Stimulated activated naive CD4-positive, alpha-beta T cell (primary cell): ENCODE measurements at places on chromosomes 5 and 9.

- DNase-seq: no peak
These were observed 43.6 kb upstream of the C5orf46 start for GRCh38 chr5:147949711-147950573.

DNA sequence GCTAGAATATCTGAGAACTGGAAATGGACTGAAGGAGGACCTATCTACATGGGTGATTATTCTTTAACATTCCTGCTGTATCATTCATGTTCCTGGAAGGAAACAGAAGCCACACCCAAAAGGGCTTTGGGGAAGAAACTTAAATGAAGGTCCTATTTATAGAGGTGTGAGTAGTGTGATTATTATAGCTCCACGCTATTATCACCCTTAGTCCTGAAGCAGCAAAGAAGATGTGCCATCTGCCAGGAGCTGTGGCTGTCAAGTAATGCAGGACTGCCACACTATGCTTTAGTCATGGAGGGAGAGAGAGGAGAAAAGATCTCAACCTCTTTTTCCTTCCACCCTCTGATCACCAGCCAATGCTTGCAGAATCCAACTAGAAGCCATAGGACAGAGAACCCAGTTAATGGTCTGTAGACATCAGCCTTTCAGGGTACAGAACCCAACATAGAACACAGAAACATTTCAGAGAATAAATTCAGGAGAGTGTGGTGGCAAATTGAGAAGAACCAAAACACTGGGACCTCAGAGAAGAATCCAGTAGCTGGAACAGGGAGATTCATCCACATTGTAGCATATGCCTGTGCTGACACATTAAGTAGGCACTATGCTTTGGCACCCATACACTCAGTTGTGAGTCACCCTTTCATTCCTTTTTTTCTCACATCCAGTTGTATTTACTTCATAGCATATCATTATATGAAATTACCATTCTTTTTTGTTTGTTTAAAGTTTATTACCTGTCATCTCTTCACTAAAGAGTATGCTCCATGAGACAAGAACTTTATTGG is 21.0 kb upstream of the RNF180 start:
- DNase-seq: no peak

- DNase-seq: no peak
These were observed 186.3 kb upstream of the EGFLAM start for GRCh38 chr5:38071831-38072694.

DNA sequence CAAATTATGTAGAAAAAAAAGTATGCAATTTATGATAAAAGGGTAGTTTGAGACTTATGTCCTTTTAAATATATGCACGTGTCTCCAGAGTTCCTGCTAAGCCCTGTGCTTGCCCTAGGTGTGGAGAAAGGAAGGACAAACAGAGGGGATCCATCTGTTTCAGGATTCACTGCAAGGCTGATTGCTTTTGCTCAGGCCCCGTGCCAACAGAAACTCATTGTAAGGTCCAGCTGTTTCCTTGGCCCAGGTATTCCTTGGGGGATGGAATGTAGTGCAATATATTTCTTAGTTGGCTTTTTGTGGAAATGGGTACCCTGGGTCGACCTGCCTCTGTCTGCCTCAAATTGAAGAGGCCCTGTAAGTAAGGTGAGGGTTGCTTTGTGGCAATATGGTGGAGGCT is 268.6 kb upstream of the CLINT1 start:
- no peak for DNase-seq

- no peak for DNase-seq
These were observed 14.7 kb upstream of the CETN3 start for GRCh38 chr5:90424245-90424644.

GRCh38 chr9:93701494-93702218 is 125.3 kb downstream of the PHF2 start:
- no peak for DNase-seq

DNA sequence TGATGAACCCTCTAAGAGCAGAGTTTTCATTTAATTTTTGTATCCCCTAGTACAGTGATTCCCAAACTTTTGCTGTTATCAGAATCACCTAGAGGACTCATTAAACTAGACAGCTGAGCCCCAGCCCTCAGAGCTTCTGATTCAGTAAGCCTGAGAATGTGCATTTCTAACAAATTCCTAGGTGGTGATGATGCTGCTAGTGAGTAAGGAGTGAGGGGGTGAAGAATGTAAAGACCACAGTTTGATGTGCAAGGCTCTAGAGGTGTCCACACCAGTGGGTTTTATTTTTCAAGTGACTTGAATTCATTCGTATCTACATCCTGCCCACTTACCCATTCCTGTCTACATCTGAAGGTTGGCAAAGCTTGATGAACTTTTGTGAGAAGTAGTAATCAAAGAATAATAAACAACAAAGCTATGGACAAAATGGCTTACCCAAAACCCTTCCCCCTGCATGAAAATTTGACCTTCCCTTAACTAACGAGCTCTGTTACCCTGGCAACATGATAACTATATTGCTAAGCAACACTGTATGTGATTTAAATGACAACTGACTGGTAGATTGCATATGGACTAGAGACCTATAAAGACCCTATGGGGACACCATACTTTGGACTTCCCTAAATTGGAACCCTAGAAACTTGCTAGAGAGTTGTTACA is 35.2 kb downstream of the DTWD2 start:
- no peak for DNase-seq

- DNase-seq: no peak
These were observed 31.8 kb downstream of the C5orf15 start for GRCh38 chr5:133936651-133937015.
